Tibial nerve (tissue), 4 donors: ENCODE measurements at places on chromosomes 5 and 9. TPM values are rescaled to one million over a fixed set of nuclear protein-coding genes. Genes with fewer than 3 reads are reported as not detected.

The LCNL1 gene
- 14.7 TPM for total RNA-seq

The SPATA6L gene
- total RNA-seq, result 4.5 TPM

The ESM1 gene
- 0.39 TPM for total RNA-seq

The PDLIM7 gene
- total RNA-seq, result 78.0 TPM

The LEAP2 gene
- total RNA-seq, result 3.1 TPM

- H3K36me3 ChIP-seq, result no peaks in the 10 kb centered on the region
- peaks cover 53% of the 10 kb centered on the region for H3K4me1 ChIP-seq
- DNase-seq, result no peak
- no peak overlapping the region for H3K27ac ChIP-seq
- no peak overlapping the region for H3K4me3 ChIP-seq
Measured at GRCh38 chr5:14195588-14195987, 52.4 kb downstream of the TRIO start.

GRCh38 chr9:133088146-133088750, 26.5 kb downstream of the CEL start:
- H3K27me3 ChIP-seq, result no peaks in the 10 kb centered on the region
- no peaks in the 10 kb centered on the region for H3K4me1 ChIP-seq
- H3K4me3 ChIP-seq, result no peak overlapping the region
- no peak overlapping the region for H3K27ac ChIP-seq
- no peak for DNase-seq

GRCh38 chr5:57836331-57836730, 353.7 kb upstream of the ACTBL2 start:
- H3K36me3 ChIP-seq, result no peaks in the 10 kb centered on the region
- no peaks in the 10 kb centered on the region for H3K4me1 ChIP-seq
- H3K27me3 ChIP-seq, result no peaks in the 10 kb centered on the region
- DNase-seq, result no peak
- H3K4me3 ChIP-seq, result no peak overlapping the region
- no peak overlapping the region for H3K27ac ChIP-seq

DNA sequence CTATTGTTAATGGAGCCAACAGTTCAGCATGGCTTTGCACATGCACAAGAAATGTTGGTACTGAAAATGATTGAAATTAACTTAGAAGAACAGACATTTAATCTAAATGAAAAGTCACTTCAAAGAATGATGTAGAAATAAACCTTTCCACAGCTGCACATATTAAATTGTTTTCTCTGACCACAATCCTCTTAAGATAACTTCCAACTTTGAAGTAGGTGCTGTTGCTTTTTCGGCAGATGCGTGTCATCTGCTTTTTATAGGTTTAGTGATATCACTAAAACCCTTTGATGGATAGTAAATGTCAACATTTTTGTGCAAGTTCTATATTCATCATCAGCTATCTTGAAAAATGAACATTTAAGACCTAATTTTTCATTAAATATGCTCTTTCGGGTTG, 25.3 kb upstream of the SLC1A3 start:
- DNase-seq, result no peak
- H3K36me3 ChIP-seq, result no peaks in the 10 kb centered on the region
- H3K4me1 ChIP-seq, result no peaks in the 10 kb centered on the region
- no peak overlapping the region for H3K4me3 ChIP-seq
- no peaks in the 10 kb centered on the region for H3K27me3 ChIP-seq
- no peak overlapping the region for H3K27ac ChIP-seq

DNA sequence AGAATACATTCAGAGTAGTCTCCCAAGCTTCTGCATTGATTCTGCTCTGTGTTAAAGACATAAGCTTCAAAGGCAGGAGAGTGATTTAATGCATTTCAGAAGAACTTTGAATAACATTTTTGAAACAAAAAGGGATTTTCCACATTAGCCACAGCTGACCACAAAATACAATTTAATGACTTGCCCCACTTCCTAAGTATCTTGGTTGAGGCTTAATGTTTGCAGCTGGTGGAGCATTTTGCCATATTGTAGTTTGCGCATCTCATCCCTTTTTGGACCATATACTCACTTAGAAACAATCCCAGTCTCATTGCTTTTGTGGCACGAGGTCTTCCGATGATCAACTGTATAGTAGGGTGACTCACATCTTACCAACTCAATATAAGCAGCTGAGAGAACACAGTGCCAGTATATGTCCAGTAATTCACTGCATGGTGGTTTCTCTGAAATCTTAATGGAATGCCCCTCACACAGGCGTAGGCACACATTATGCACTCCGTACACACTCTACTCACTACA, 455.8 kb upstream of the PTGER4 start:
- DNase-seq, result no peak
- H3K27ac ChIP-seq, result no peak overlapping the region
- no peak overlapping the region for H3K4me3 ChIP-seq
- H3K27me3 ChIP-seq, result no peaks in the 10 kb centered on the region
- no peaks in the 10 kb centered on the region for H3K36me3 ChIP-seq
- no peaks in the 10 kb centered on the region for H3K4me1 ChIP-seq

DNA sequence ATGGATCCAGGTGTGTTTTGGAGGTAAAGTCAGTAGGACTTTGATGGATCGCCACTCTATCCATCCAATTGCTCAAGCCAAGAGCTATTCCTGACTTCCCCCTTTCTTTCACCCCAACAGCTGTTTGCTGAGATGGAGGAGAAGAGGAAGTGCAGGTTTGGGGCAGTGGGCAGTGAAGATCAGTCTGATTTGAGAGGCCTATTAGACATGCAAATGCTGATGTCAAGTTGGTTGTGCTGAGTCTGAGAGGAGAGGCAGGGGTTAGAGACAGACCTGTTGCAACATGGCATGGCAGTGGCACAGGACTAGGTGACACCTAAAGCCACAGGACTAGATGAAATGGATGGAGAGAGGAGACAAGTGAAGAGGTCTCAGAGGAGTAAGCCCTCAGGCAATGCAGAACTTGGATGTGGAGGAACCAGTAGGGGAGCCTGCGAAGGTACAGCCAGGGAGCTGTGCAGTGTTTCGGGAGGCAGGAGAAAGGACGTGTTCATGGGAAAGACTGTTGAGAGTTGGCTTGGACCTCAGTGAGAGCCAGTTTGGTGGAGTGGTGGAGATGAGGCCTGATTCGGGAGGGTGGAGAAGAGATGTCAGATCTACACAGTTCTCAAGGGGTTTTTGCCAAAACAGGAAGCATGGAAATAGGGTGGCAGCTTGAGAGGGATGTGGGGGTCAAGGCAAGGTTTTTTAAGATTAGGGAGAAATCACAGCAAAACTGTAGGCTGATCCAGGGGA, 175.0 kb downstream of the MACROH2A1 start:
- no peak overlapping the region for H3K4me3 ChIP-seq
- no peaks in the 10 kb centered on the region for H3K36me3 ChIP-seq
- H3K27me3 ChIP-seq, result no peaks in the 10 kb centered on the region

GRCh38 chr5:135829179-135829578, 5.3 kb upstream of the SLC25A48 start:
- H3K4me3 ChIP-seq, result no peak overlapping the region
- no peak overlapping the region for H3K27ac ChIP-seq
- DNase-seq, result no peak

- no peak for DNase-seq
- no peak overlapping the region for H3K4me3 ChIP-seq
Measured at GRCh38 chr9:19028835-19029451, 4.1 kb downstream of the SAXO1 start.

DNA sequence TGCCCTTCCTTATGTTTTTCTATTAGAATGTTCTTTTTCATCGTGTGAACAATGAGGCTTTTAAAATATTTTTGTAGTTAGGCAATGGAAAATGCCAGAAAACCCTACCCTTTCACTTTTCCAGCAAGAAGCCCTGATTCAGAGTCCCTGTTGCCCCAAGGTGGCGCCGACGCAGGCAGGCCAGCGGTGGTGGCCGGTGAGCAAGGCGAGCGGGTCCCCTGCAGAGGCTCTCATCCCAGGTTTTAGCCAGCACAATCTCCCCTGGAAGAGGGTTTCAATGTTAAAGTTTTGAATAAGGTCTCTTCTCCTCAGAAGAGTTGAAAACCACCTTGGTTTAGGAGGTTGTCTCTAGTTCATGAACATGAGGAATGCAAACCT, 40.8 kb upstream of the CKMT2 start:
- H3K4me3 ChIP-seq, result no peak overlapping the region
- no peaks in the 10 kb centered on the region for H3K27me3 ChIP-seq
- peaks cover 30% of the 10 kb centered on the region for H3K4me1 ChIP-seq
- no peak for DNase-seq
- H3K36me3 ChIP-seq, result no peaks in the 10 kb centered on the region

- no peaks in the 10 kb centered on the region for H3K4me1 ChIP-seq
- H3K27ac ChIP-seq, result no peak overlapping the region
- H3K4me3 ChIP-seq, result no peak overlapping the region
Measured at GRCh38 chr5:554284-554988, 30.2 kb upstream of the SLC9A3 start.

DNA sequence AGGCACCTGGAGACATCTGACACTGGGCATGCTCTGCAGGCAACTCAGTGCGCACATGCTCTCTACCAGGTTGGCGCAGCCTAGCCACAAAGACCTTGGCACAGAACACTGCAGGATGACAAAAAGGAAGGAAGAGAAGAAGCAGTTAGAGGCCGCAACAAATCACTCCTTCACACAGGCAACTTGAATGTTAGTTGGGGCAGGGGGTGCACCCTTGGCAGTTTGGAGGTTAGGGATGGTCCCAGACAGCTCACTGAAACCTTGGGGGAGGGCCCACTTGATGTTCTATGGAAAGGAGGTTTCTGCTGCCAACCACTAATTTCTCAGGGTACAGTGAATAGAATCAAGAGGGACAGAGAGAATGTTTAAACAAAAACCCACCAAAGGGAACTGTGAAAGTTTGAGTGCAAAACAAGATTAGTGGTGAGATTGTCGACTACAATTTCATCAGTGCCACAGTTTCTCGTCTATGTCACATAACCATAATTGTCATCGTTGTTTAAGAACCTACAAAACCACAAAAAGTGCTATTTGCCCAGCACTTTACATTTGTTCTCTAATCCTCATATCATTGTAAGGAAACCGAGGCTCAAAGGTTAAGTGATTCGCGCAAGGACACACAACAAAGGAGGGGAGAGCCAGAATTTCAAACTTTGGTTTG, 48.7 kb downstream of the FBXW11 start:
- no peak overlapping the region for H3K27ac ChIP-seq
- no peaks in the 10 kb centered on the region for H3K27me3 ChIP-seq
- no peak for DNase-seq
- H3K4me3 ChIP-seq, result no peak overlapping the region

DNA sequence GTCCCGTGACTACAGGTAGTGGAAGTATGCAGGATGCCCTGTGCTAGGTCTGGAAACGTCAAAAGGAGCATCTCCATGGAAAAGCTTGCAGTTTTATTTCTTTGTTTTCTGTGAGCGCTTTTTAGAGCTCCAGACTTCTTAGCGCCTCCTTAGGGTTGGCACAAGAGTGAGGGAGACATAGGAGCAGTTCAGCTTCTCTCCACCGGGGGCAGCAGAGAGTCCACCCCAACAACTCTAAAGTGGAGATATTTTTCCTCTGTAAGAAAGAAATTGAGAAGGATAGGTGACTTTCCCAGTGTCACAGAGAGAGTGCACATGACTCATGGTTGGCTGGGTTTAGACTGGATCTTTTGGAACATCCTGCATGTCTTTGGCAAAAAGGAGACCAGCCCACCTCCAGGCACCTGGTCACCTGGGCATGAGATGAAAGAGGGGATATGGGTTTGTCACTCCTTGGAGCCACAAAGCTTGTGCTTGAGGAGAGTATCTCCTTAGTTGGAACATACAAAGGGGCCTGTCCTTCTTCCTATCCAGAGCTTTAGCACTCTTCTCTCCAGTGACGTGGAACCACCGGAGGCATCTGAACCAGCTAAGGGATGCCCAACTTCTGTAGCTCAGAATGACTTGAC, 637.7 kb downstream of the SEMA5A start:
- H3K4me3 ChIP-seq, result no peak overlapping the region
- DNase-seq, result no peak
- no peaks in the 10 kb centered on the region for H3K36me3 ChIP-seq
- no peaks in the 10 kb centered on the region for H3K27me3 ChIP-seq
- H3K27ac ChIP-seq, result no peak overlapping the region

- no peaks in the 10 kb centered on the region for H3K27me3 ChIP-seq
- H3K4me1 ChIP-seq, result no peaks in the 10 kb centered on the region
Measured at GRCh38 chr9:123597048-123597447, 241.1 kb downstream of the CRB2 start.

DNA sequence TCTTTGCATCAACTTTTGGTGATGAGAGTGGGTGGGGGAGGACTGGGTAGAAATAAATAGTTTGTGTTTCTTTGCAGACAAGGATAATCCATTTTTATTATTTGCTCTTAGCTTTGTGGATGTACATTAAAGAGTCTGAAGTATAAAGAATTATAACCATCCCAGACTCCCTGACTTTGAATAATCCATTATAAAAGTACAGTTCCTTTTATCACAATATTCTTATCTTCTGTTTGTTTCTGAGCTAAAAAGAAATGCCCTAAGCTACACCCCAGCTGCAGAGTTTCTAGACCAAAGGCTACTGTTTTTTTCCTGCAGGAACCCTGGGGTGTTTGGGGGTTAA, 77.9 kb downstream of the NDFIP1 start:
- H3K27ac ChIP-seq, result no peak overlapping the region
- no peaks in the 10 kb centered on the region for H3K4me1 ChIP-seq
- no peak for DNase-seq
- H3K4me3 ChIP-seq, result no peak overlapping the region
- H3K27me3 ChIP-seq, result no peaks in the 10 kb centered on the region

DNA sequence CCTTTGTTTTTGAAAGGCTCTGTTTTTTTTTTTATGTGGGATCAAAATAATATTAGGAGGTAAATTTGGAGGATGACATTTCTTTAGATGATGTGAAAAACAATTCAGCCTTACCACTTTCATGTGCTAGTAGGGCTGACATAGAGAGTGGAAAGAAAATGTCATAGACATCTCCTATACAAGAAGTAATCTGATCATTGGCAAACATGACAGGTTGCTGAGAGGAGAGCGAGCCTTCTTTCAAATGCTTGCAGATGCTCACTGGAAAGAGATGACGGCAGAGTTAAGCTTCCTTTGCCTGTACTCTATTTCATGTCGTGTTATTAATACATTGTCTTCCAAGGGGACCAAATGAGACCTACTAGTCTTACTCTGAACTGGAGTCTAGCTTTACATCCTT, 160.1 kb upstream of the DAP start:
- H3K36me3 ChIP-seq, result no peaks in the 10 kb centered on the region
- no peak overlapping the region for H3K27ac ChIP-seq
- no peaks in the 10 kb centered on the region for H3K4me1 ChIP-seq

DNA sequence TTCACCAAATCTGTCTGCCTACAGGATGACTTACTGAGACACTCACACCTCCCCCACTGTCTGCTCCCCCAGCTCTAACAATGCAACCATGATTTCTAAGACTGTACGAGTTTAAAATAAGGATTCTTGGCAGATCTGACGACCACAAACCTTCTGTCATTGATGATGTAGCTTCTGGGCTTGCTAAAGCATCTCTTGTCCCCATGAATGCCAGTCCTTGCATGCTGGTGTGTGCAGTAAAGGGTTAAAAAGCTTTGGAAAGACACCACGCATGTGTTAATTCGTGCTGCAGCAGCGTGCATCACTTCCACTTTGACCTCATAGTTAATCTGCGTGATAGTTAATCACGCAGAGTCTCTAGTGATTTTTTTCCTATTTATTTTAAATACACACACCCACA, 411 bp upstream of the GABRG2 start:
- H3K4me1 ChIP-seq, result no peaks in the 10 kb centered on the region
- DNase-seq, result no peak
- peaks cover 11% of the 10 kb centered on the region for H3K27me3 ChIP-seq
- no peaks in the 10 kb centered on the region for H3K36me3 ChIP-seq

GRCh38 chr5:170151097-170151831, 45.6 kb downstream of the FOXI1 start:
- no peaks in the 10 kb centered on the region for H3K36me3 ChIP-seq
- no peaks in the 10 kb centered on the region for H3K4me1 ChIP-seq
- no peak overlapping the region for H3K27ac ChIP-seq
- H3K27me3 ChIP-seq, result no peaks in the 10 kb centered on the region

- H3K27ac ChIP-seq, result no peak overlapping the region
- no peaks in the 10 kb centered on the region for H3K27me3 ChIP-seq
- no peaks in the 10 kb centered on the region for H3K36me3 ChIP-seq
- H3K4me1 ChIP-seq, result no peaks in the 10 kb centered on the region
- DNase-seq, result no peak
Measured at GRCh38 chr9:114080773-114081440, 2.8 kb upstream of the AMBP start.
